Pancreas (tissue), 10 donors: ENCODE measurements at places on chromosomes 5 and 9.

GRCh38 chr5:112737070-112737462 lies 619 bp upstream of the APC start:
- H3K4me3 ChIP-seq, result no peak overlapping the region
- no peaks in the 10 kb centered on the region for H3K36me3 ChIP-seq
- H3K27ac ChIP-seq, result no peak overlapping the region
- H3K27me3 ChIP-seq, result no peaks in the 10 kb centered on the region
- no peak for DNase-seq

- no peak overlapping the region for H3K27ac ChIP-seq
- H3K27me3 ChIP-seq, result no peaks in the 10 kb centered on the region
- H3K36me3 ChIP-seq, result no peaks in the 10 kb centered on the region
- no peaks in the 10 kb centered on the region for H3K4me1 ChIP-seq
- H3K4me3 ChIP-seq, result no peak overlapping the region
These were observed 310.1 kb downstream of the RFX3 start for GRCh38 chr9:3215658-3216057.

DNA sequence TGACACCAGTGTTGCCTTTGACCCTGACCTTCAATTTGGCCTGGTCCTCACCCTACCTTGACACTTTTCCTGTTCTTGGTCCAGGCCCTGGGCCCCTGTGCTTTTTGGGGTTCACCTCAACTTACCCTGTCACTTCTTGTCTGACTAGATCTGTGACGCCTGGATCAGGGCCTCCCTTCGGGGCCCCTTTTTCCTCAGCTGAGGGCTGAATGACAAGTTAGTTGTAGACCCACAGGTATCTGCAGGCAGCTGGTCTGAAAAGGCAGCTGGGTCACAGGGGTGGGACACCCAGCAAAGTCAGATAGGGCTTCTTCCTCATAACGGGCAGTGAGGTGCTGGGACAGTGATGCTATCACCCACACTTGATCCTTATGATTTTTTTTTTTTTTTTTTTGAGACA lies 10.0 kb upstream of the MYORG start:
- H3K27me3 ChIP-seq, result no peaks in the 10 kb centered on the region
- DNase-seq, result no peak
- no peak overlapping the region for H3K4me3 ChIP-seq
- no peaks in the 10 kb centered on the region for H3K4me1 ChIP-seq

- H3K4me3 ChIP-seq, result no peak overlapping the region
- H3K4me1 ChIP-seq, result no peaks in the 10 kb centered on the region
- H3K27ac ChIP-seq, result no peak overlapping the region
- no peaks in the 10 kb centered on the region for H3K36me3 ChIP-seq
- H3K27me3 ChIP-seq, result no peaks in the 10 kb centered on the region
These were observed 149.4 kb downstream of the CD180 start for GRCh38 chr5:67047160-67047559.

- no peak overlapping the region for H3K27ac ChIP-seq
- no peak for DNase-seq
- no peak overlapping the region for H3K4me3 ChIP-seq
- no peaks in the 10 kb centered on the region for H3K27me3 ChIP-seq
- H3K4me1 ChIP-seq, result no peaks in the 10 kb centered on the region
These were observed 516.5 kb downstream of the KIF4B start for GRCh38 chr5:155530046-155530445.

DNA sequence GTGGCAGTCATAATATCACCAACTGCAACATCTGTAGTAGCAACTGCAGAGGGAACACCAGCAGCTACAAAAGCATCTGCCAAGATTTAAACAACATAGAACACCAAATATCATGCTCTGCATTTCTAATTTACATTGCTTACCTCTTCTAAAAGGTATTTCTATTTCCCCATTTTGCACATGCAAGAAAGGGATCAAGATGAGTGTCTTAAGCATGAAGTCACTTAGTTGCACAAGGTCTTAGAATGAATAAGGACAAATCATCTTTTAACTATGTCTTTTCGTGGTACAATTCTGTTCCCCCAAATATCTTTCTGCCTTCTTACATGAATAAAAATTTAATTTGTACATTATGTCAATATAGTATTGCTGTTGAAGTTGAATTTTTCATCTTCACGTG lies 1746.4 kb downstream of the EFNA5 start:
- no peaks in the 10 kb centered on the region for H3K36me3 ChIP-seq
- no peak overlapping the region for H3K4me3 ChIP-seq
- H3K27ac ChIP-seq, result no peak overlapping the region
- no peaks in the 10 kb centered on the region for H3K27me3 ChIP-seq
- DNase-seq, result no peak
- no peaks in the 10 kb centered on the region for H3K4me1 ChIP-seq

GRCh38 chr9:72751541-72751940 lies 201.3 kb downstream of the ALDH1A1 start:
- no peak for DNase-seq
- H3K36me3 ChIP-seq, result no peaks in the 10 kb centered on the region
- no peaks in the 10 kb centered on the region for H3K4me1 ChIP-seq
- no peaks in the 10 kb centered on the region for H3K27me3 ChIP-seq

GRCh38 chr5:154603953-154604679 lies 126.1 kb upstream of the HAND1 start:
- H3K4me3 ChIP-seq, result no peak overlapping the region
- DNase-seq, result peak; percentile 66
- no peaks in the 10 kb centered on the region for H3K4me1 ChIP-seq
- H3K36me3 ChIP-seq, result no peaks in the 10 kb centered on the region
- no peaks in the 10 kb centered on the region for H3K27me3 ChIP-seq
